ENCODE measurements at places on chromosomes 12 and 14. TPM values are rescaled to one million over a fixed set of nuclear protein-coding genes. Genes with fewer than 3 reads are reported as not detected.

- peaks cover 12% of the 10 kb centered on the region for H3K4me1 ChIP-seq
- no peak overlapping the region for H3K27ac ChIP-seq
- no peaks in the 10 kb centered on the region for H3K36me3 ChIP-seq
- no peak overlapping the region for H3K4me3 ChIP-seq
Measured at GRCh38 chr12:91896286-91897024, 249.2 kb downstream of the BTG1 start.

DNA sequence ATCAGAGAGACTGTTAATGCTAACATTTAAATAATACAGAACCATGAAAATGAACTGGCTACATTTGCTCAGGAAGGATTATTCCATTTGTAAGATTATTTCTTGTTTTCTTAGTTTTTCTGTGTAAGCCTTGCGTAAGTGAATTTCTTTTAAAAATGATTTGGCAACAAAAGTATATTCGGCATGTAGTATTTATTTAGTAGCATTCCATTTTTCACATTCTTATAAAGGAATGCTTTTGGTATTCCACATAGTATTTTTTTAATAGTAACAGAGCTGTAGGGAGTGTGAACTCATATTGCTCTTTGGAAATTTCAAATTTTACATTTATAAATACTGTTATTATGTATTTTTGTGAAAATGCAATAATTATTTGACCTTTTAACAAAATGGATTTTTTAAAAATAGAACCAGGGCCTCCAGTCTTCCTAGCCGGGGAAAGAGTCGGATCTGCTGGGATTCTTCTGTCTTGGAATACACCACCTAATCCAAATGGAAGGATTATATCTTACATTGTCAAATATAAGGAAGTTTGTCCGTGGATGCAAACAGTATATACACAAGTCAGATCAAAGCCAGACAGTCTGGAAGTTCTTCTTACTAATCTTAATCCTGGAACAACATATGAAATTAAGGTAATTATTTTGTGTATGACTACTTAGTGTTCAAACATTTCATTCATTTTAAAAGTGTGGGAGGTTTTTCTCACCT lies 1.2 kb downstream of the PTPRQ start:
- H3K4me1 ChIP-seq: no peaks in the 10 kb centered on the region
- no peak for DNase-seq
- no peaks in the 10 kb centered on the region for H3K36me3 ChIP-seq
- H3K27ac ChIP-seq: no peak overlapping the region
- H3K4me3 ChIP-seq: no peak overlapping the region
- no peaks in the 10 kb centered on the region for H3K27me3 ChIP-seq

GRCh38 chr12:67355428-67356379 lies 86.5 kb downstream of the CAND1 start:
- H3K4me3 ChIP-seq: no peak overlapping the region
- H3K27me3 ChIP-seq: no peaks in the 10 kb centered on the region
- peak; percentile 17 for DNase-seq
- H3K4me1 ChIP-seq: peaks cover 25% of the 10 kb centered on the region
- H3K27ac ChIP-seq: no peak overlapping the region

Gene AQP2
- total RNA-seq: not detected

DNA sequence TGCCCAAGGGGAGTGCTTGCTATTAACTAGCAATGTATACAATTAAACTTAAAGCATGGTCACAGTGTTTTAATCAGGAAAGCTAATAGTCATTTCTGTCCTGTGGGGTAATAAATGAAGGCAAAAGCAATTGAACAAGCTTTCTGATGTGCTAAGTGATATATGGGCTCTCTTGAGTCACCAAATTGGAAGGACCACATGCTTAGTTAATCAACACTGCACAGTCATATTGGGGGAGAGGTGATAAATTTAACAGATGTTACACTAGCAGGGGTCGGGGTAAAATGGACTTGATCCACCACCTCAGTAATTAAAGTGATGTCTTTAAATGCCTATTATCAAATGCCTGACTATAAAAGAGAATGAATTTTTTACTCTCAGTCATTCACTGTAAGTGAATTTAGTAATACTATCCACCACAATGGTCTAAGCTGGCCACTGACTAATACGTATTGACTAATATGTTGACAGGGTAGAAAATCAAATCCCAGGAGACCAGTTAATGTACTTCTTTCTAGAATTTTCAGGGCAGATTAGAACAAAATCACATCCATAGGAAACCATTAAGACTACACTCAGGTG lies 736.3 kb downstream of the RPS29 start:
- no peak overlapping the region for H3K27ac ChIP-seq
- H3K4me1 ChIP-seq: no peaks in the 10 kb centered on the region
- DNase-seq: no peak
- H3K4me3 ChIP-seq: no peak overlapping the region
- H3K36me3 ChIP-seq: no peaks in the 10 kb centered on the region
- H3K27me3 ChIP-seq: no peaks in the 10 kb centered on the region

DNA sequence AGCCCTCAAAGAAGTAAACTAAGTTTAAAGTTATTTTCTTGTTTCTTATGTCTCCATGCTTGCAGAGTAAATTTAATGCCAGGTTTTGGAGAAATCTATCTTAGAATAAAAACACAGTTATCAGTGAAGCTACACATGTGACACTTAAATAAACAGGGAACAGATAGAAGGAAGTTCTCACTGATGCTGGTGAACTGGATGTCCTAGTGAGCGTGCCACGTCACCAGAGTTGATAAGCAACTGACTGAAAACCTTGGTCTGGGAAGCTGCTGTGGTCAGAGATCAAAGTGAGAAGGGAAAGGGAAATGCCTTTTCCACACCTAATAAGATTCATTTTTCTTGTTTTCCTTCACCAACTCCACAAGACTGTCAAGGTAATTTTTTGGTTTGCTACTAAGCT lies 74.8 kb upstream of the PCED1B start:
- H3K4me1 ChIP-seq: no peaks in the 10 kb centered on the region
- peaks cover 3% of the 10 kb centered on the region for H3K27me3 ChIP-seq
- DNase-seq: no peak

DNA sequence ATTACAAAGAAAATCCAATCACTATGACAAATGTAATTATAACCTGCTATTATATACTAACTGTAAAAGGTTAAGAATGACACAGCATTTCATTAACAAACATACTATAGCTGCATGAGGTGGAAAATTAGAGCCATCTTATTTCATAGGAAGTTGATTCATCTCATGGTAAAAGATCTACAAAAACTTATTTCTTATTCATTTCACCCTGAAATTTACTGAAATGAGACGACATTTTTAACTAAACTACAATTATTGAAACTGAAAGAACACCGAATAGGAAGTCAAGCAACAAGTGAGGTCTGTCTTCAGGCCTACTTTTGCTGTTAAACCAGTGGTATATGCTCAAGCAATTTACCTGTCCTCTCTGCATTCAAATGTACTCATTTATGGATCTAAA lies 87.2 kb downstream of the CEP83 start:
- H3K4me3 ChIP-seq: no peak overlapping the region
- H3K36me3 ChIP-seq: peaks cover 25% of the 10 kb centered on the region
- H3K27ac ChIP-seq: peak overlapping the region; percentile 66
- no peaks in the 10 kb centered on the region for H3K27me3 ChIP-seq

Gene DAO
- total RNA-seq: not detected

- peak; percentile 50 for DNase-seq
- peak within 1 kb of the TSS; percentile 79 for H3K27ac ChIP-seq
- H3K4me3 ChIP-seq: peak within 1 kb of the TSS; percentile 80
- H3K27me3 ChIP-seq: no peaks in the 10 kb centered on the region
- peaks cover 2% of the 10 kb centered on the region for H3K36me3 ChIP-seq
- peaks cover 62% of the 10 kb centered on the region for H3K4me1 ChIP-seq
Measured at GRCh38 chr14:95516554-95517181, at the start of gene SYNE3. Gene SYNE3 (minus strand): TSS chr14:95516650. CDS start chr14:95475821, 40,829 bp downstream.

DNA sequence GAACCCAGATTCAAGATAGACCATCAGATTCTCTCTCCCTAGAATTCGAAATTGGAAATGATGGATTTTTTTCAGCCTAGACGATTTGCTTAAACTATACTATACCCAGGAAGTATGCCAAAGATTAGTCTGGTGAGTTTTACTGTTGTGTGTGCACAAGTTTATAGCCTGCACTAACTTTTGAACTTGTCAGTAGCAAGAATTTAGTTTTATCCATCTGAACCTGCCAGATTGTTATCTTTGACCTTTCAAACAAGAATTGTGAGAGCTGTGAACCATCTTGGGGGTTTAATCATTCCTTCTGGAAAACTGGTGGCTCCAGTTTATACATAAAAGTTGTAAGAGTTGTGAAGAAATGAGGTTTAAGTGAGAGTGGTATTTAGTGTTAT lies 243.5 kb upstream of the DAAM1 start:
- no peak for DNase-seq
- H3K4me3 ChIP-seq: no peak overlapping the region
- H3K36me3 ChIP-seq: no peaks in the 10 kb centered on the region
- peaks cover 10% of the 10 kb centered on the region for H3K27me3 ChIP-seq
- no peak overlapping the region for H3K27ac ChIP-seq
- H3K4me1 ChIP-seq: no peaks in the 10 kb centered on the region

GRCh38 chr12:89349814-89350213 lies 2.5 kb downstream of the DUSP6 start:
- H3K4me1 ChIP-seq: peaks cover 45% of the 10 kb centered on the region
- H3K27ac ChIP-seq: no peak overlapping the region
- H3K36me3 ChIP-seq: peaks cover 25% of the 10 kb centered on the region
- H3K27me3 ChIP-seq: peaks cover 4% of the 10 kb centered on the region
- peak overlapping the region; percentile 89 for H3K4me3 ChIP-seq

DNA sequence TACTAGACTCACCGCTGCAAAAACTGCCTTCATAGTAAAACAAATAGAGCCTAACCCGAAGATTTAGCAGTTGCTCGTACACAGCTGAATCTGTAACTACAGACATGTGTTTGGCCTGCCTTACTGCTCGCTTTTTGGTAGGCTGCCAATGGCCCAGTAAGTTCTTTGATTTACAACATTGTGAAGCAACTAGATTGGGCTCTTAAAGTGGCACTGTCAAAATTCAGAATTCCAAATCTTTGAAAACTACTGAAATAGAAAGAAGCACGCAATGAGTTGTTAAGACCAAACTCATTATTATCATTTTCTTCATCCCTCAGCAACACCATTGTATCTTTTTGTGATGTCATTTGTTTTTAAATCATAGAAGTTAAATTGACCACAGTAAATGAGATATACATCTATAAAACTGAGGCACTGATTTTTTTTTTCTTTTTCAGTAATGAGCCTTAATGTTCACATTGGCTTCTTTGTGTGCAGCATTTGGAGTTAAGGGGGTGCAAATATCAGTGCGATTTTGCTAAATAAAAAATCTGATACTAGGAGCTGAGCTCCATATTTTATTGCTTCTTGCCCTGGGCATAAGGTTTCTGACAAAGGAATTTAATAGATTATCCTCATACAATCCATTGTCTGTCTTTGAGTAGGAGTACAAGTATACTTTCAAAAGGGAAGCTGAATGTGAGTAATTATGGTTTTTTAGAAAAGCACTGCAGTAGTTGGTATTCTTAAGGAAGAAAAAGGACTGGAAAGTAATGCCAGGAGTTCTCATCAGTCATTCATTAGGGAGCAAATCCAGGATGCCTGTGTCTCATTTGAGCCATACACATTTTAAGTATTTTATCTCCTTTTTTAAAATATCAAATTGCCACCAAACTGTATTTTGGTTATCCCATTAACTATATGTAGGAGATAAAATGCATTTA lies 138.5 kb downstream of the KICS2 start:
- H3K4me3 ChIP-seq: no peak overlapping the region
- H3K27me3 ChIP-seq: peaks cover 2% of the 10 kb centered on the region
